ENCODE measurements at places on chromosomes 6 and 20.

GRCh38 chr6:144338951-144339700, 54.0 kb downstream of the UTRN start:
- no peak for DNase-seq

GRCh38 chr20:46089167-46089416, 670 bp downstream of the NCOA5 start:
- no peak for DNase-seq

DNA sequence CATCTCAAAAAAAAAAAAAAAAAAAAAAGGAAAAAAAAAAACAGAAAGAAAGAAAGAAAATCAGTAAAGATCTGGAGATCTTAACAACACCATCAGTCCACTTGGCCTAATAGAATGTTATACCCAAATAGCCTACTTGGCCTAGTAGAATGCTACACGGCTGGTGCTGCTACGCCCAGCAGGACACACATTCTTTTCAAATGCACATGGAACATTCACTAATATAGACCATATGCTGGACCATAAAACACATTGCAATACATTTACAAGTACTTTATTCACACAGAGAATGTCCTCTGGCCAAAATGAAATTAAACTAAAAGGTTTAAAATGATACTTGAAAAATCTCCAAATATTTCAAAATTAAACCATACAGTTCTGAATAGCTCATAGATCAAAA, 80.0 kb upstream of the TNFAIP3 start:
- DNase-seq = no peak

GRCh38 chr6:111129013-111129412, 41.7 kb downstream of the SLC16A10 start:
- no peak for DNase-seq

- DNase-seq = no peak
Measured at GRCh38 chr6:83893024-83893423, 33.5 kb downstream of the CYB5R4 start.

DNA sequence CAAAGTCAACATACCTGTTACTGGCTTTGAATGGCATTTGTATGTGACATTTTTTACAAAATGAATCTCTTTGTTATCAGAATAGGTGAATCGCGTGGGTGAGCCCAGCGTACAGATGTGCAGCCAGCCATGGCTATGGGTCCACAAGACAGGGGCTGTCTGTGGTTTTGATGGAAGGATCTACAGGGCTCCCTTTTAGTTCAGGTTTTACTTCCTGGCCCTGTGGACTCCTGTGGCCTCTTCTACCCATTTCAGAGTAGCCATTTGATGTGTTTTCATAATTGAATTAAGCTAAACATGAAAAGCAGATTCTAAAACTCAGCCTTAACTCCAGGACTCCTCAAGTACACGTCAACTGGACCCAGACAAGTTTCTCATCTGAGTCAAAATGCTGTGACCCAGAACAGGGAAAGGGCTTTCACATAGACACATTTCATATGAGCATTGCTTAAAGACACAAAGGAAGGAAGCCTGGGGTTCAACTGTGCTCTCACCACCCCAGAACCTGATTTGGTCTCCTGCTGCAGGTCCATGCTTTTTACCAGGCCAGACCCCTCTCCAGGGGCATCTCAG, 105.3 kb upstream of the NAA20 start:
- DNase-seq = no peak

DNA sequence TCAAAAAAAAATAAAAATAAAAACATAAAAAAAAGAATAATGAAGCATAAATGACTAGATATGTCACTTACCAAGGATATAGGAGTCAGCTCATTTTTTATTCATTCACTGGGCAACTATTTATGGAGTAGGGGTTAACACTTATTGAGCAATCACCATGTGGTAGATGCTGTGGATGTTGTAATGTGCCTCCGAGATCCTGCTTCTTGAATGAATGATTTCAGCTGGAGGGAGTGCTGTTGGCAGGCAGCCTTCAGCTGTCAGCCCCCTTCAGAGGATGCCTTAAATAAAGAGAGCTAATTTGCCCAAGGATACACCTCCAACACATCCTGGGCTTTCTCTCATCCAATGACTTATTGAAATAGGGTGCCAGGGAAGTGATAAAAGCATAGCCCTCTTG, 229.5 kb upstream of the DTNBP1 start:
- no peak for DNase-seq

DNA sequence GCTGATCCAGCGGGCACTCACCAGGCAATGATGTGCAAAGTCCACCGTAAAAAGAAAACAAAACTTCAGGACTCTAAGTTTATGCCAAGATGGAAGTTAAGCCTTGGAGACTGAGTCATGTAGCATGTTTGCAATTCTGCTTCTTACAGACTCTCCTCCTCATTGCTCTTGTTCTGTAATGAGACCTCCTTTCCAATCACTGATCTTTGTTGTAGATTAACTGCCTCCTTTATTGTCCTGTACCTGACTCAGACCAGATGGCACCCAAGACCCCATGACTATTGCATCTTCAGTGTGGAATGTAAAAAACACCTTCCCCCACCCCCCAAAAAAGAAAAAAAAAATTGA, 11.2 kb downstream of the NEU1 start:
- no peak for DNase-seq

DNA sequence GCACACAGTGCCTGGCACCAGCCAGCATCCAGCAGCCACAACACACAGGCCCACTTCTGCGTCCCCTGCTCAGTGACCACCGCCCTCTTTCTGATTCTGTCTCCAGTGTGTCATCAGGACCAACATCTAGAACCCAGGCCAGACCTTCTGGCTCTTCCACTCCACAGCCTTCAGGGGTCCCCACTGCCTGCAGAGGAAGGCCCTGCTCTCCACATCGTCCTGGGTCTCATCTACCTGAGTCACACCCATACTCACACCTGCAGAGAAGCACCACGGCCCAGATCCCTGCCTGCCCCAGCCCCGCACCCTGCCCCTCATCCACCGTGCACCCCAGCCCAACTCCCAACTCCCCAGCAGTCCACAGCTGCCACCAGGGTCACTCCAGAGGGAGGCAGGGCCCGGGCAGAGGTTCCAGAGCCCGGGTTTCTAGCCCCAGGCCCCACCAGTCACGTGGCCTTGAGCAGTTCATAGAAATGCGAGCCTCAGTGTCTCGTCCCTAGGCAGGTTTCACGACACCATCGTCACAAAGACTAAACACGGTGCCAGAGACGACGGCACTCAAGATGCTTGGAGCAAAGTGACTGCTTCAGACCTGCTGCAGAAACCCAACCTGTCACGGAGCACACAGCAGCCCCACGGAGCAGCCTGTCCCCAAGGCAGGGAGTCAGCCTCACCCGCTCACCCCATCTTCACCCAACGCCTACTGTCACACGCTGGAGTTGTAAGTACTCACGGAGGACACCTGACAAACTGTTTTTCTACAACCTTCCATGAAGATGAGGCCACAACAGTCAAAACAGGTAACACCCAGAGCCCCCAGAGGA, 16.1 kb downstream of the TAF4 start:
- no peak for DNase-seq

DNA sequence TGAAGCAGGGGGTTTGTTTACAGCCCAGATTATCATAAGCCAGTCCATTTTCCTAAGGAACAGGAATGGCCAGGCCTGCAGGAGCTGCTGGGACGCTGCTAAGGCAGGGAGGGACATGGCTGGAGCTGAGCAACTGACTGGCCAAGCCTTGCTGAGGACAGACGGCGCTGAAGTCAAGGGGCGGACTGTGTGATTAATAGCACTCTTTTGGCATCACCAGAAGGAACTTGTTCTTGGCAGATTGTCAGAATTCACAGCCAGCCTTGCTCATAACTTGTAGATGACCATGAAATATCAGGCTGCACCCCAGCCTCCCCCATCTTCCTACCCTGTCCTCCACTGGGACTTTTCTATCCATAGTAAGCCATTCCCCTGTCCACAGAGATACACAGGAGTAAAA, 218.8 kb upstream of the RNF24 start:
- DNase-seq = no peak

DNA sequence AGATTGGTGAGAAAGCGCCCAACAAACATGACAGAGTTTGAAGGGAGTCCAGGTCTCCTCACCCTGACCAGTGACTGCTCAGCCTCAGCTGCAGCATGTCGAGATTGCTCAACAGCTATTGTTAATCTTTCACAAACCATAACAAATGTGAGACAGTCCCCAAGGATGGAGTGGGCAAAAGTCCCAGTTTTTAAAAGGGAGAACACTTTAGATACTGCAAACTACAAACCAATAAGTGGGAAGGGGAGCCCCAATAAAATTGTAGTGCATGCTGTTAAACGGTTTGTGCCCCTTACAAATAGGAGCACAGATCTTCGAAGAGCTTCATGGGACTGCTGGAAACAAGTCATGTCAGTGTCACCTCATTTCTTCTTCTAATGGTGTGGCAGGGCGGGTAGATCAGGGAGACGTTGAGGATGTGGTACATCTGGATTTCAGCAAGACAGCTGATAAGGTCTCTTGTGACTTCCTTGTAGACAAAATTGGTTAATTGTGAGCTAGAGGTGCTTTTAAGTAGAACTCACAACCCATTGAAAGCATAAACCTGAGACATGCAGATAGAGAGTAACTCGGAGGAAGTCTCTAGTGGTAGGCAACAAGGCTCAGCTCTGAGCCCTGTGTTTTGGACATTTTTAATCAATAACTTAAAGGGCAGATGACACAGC, 134.0 kb upstream of the ARMC2 start:
- no peak for DNase-seq

GRCh38 chr6:28281288-28282064, at the start of gene PGBD1:
PGBD1 (plus strand) TSS chr6:28281572; CDS start chr6:28283814, 2,242 bp downstream.
- peak; percentile 61 for DNase-seq

GRCh38 chr6:149545258-149545753, 537 bp downstream of the PPIL4 start:
- peak; percentile 58 for DNase-seq

DNA sequence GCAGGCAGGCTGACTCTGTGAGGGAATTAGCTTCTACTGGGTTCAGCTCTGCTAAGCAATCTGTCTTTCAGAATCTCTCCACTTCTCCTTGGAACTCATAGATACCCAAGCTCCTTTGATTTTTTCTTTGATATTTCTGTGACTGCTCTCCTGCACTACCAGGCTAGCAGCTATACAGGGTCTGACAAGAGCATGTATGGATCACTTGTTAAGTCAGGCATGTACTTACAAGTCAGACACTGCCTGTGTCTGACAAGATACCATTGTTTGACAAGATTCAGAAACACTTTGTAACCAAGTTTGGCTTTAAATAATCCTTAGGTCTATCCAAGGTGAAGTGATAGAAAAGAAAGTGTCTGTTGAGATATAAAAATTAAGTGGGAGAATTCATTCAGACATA, 79.5 kb downstream of the SESN1 start:
- DNase-seq = no peak

GRCh38 chr6:26156105-26156849, 69.0 kb downstream of the HFE start:
- DNase-seq = peak; percentile 78

- DNase-seq = no peak
Measured at GRCh38 chr6:39906318-39906761, 27.9 kb downstream of the MOCS1 start.

- DNase-seq = no peak
Measured at GRCh38 chr6:104580452-104580851, 279.3 kb downstream of the HACE1 start.

DNA sequence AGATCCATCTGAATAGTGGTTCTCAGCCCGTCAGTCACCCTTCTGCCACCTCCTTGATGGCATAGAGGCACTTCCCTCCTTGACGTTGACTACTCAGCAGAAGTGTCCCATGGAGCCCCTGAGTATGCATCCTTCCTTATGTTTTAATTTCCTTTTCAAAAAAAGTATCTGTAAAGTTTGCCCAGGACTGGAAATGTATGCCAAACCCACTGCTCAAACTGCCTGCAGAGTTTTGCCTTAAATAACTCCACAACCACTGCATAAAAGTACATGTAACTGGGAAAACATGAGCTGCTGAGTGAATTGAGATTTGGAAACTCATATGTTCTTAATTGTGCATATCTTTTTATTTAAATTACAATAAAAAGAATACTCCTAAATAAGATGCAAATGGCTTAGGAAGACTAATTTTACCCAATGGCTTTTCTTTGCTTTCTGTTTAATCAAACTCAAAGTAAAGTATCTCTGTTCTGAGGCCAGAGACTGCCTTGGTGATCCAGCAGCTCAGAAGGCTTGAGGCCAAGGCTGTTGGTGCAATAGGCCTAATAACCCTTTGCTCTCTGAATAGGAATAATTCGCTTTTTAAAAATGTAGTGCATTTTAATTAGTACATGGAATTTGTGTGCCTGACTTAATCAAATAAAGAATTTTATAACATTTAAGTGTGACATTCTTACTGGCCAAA, 90.4 kb downstream of the FNDC1 start:
- no peak for DNase-seq

DNA sequence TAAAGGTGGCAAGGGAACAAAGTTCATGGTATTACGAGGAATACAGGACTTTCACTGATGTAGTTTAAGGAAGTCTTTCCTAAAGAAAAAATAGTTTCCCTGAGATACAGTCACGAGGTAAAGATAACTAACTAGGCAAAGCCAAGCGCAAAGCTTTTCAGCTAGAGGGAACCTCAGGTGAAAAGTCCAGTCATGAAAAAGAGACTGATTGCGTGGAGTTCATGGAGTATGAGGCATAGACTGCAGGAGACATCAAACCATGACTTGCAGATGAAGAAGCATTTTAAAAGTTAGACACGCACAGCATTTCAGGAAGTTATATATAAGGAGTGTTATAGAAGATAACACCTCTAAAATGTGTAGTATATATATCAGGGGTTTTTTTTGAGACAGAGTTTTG, 205.6 kb upstream of the ZNF184 start:
- DNase-seq = no peak

- no peak for DNase-seq
Measured at GRCh38 chr6:80179695-80180094, 73.2 kb downstream of the BCKDHB start.

DNA sequence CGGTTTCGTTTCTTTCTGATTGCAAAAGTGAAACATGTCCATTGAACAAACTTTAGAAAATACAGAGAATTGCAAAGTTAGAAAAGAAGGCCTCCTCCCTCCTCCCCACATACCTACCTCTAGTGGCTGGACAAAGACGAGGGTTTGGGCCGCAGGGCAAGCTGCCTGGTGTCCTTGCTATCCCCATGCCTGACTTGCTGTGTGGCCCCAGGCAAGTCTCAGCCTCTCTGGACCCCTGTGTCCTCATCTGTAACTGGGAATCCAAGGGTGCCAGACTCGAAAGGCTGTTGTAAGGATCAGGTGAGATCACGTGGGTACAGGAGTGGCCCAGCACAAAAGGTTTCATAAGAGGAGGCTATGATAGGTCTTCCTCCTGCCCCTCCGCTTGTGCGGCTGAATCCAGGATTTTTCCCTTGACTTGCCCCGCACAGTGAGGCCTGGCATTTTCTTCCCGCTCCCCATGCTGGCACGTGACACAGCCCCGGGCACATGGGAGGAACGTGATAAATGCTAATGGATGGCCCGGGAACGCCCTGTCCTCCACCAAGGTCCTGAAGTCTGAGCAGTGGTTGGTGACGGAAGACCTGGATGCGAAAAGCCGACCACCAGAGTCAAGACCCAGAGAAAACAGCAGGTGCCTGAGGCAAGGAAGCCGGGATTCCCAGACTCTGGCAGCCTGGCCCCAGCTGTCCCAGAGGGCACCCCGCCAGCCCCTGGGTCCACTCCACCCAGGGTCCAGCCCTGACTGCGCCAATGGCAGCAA, 55.8 kb downstream of the UBE2V1 start:
- no peak for DNase-seq

All from T-helper 1 cell (primary cell).